ENCODE measurements at places on chromosomes 3 and 15. TPM values are rescaled to one million over a fixed set of nuclear protein-coding genes. Genes with fewer than 3 reads are reported as not detected.
A peak's percentile ranks its signal among the peaks of the same experiment; 100 is the strongest.

Gene DNAJC19
- 69.2 TPM for total RNA-seq

Gene C3orf85
- total RNA-seq = not detected

Gene NTRK3
- total RNA-seq = 13.0 TPM

Gene CRYGS
- total RNA-seq = 1.5 TPM

Gene NPTN
- 282 TPM for total RNA-seq

Gene PTX3
- total RNA-seq = 3.9 TPM

Gene GRIP2
- total RNA-seq = 0.68 TPM

Gene UQCC5
- 2.1 TPM for total RNA-seq

Gene LARP6
- total RNA-seq = 22.5 TPM

DNA sequence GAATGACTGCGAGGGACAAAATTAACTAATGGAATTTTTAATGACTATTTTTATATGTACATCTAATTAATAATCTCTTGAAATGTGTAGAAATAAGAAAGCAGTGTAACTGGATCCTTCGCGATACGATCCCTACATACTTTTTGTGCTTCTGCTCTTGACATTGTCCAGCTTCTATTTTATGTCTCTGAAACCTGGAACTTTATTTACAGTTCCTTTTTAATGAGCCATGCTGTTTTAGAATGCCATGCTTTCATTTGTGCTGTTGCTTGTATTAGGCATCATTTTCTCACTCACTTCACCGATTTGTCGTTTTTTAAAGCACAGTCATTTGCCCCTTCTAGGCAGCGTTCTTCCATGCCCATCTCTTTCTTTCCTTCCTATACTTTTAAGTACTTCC is 301.3 kb downstream of the EDEM1 start:
- no peak overlapping the region for H3K4me3 ChIP-seq
- no peaks in the 10 kb centered on the region for H3K4me1 ChIP-seq
- H3K36me3 ChIP-seq = no peaks in the 10 kb centered on the region
- H3K27me3 ChIP-seq = no peaks in the 10 kb centered on the region

DNA sequence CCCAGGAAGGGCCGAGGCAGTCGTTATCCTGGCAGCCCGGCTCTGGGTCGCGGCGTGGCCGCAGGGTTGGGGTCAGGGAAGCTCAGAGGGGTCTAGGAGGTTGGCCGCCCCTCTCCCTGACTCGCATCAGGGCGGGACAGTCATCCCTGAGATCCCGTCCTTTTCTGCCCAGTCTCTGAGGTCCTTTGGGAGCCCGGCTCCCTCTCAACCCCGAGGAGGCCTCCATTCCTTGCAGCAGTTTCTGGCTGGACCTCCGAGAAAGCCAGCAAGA is 495 bp downstream of the HYAL2 start:
- H3K4me1 ChIP-seq = no peaks in the 10 kb centered on the region
- peak overlapping the region; percentile 84 for H3K4me3 ChIP-seq
- H3K27ac ChIP-seq = peak overlapping the region; percentile 92
- no peaks in the 10 kb centered on the region for H3K27me3 ChIP-seq
- peaks cover 48% of the 10 kb centered on the region for H3K36me3 ChIP-seq

- peak overlapping the region; percentile 60 for H3K4me3 ChIP-seq
- no peak for DNase-seq
- peak overlapping the region; percentile 24 for H3K27ac ChIP-seq
- peaks cover 17% of the 10 kb centered on the region for H3K4me1 ChIP-seq
- no peaks in the 10 kb centered on the region for H3K36me3 ChIP-seq
- no peaks in the 10 kb centered on the region for H3K27me3 ChIP-seq
Observed at GRCh38 chr15:40511093-40511471, 40.3 kb downstream of the CHST14 start.

- H3K27ac ChIP-seq = no peak overlapping the region
- DNase-seq = no peak
- no peaks in the 10 kb centered on the region for H3K27me3 ChIP-seq
- H3K36me3 ChIP-seq = no peaks in the 10 kb centered on the region
- no peak overlapping the region for H3K4me3 ChIP-seq
Observed at GRCh38 chr3:179750720-179751328, 98.0 kb downstream of the USP13 start.

DNA sequence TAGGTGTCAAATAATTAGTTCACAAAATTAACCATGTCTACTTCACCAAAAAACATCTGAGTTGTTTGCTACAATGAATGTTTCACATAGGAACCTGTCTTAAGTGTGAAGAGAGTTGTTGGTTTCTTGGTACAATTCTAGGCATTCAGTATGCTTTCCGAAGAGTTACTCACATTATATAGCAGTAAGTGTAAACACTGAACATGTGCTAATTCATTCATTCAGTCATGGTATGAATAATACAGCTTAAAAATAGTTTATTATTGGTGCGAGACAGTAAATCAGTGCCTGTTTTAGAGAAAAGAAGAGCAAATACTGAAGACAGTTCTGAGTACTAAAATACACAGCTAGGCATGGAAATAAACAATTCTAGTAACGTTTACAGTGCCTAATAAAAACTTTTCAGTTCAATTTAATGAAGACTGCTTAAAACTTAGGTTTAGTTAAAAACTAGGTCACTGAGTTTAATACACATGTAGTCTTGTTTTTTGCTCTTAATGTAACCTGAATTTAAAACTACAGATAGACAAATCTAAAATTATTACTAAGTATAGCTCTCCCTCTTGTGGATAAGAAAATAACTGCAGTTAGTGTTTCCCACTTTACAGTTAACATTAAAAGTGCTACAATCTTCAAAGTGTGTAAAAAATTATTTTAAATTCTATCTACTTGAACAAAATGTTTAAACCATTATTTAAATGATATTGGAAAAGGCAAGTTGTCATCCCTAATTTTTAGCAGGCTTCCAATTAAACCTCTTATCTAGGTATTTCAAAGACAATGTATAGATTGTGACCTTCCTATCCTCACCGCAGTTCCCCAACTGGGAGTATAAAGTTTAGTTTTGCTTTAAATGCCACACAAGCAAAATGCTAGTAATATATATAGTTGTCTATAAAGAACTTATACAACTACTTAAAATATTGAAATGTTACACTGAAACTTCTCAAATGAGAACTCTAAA is 20.1 kb upstream of the ZCWPW2 start:
- H3K4me1 ChIP-seq = no peaks in the 10 kb centered on the region
- H3K4me3 ChIP-seq = no peak overlapping the region
- H3K36me3 ChIP-seq = peaks cover 5% of the 10 kb centered on the region
- DNase-seq = no peak

GRCh38 chr15:57665939-57666338 is 40.6 kb upstream of the POLR2M start:
- H3K4me1 ChIP-seq = no peaks in the 10 kb centered on the region
- no peak overlapping the region for H3K27ac ChIP-seq
- no peak overlapping the region for H3K4me3 ChIP-seq
- no peaks in the 10 kb centered on the region for H3K36me3 ChIP-seq
- no peak for DNase-seq
- no peaks in the 10 kb centered on the region for H3K27me3 ChIP-seq

GRCh38 chr3:128794770-128795649 is 69.0 kb downstream of the RAB7A start:
- peak overlapping the region; percentile 63 for H3K27ac ChIP-seq
- DNase-seq = peak; percentile 71
- H3K4me3 ChIP-seq = no peak overlapping the region
- peaks cover 9% of the 10 kb centered on the region for H3K36me3 ChIP-seq
- H3K27me3 ChIP-seq = no peaks in the 10 kb centered on the region
- peaks cover 24% of the 10 kb centered on the region for H3K4me1 ChIP-seq

DNA sequence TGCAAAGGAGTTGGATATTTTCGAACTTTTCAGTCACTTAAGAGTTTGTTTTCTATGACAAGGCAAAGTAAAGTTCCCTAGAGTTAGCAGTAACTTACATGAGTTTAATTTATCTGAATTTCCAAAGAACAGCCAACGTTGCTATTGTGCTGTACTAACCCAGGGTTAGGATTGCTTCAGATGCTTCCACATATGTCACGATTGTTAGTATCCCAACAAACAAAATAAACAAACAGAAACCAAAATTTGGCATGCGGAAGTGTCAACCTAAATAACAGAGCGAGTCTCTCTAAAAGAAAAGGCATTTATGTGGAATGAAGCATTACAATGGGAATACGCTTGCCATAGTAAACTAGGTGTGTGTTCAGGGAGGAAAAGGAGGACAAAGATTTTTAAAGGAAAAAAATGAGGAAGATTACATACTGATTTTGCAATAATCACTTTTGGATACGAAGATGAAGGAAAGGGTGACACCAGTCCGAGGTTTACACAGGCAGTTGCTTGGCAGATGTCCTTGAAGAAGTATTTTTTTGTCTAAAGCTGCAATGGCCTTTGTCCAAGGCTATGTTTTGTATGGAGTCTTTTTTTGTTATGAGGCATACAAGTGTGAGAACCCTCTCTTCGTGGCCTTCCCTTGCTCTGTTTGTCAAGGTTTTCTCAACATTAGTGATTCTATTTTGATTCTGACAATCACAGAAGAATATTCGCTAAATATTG is 267.9 kb downstream of the GABRG3 start:
- H3K4me1 ChIP-seq = no peaks in the 10 kb centered on the region
- DNase-seq = no peak
- no peak overlapping the region for H3K4me3 ChIP-seq
- H3K27ac ChIP-seq = no peak overlapping the region
- H3K27me3 ChIP-seq = no peaks in the 10 kb centered on the region

DNA sequence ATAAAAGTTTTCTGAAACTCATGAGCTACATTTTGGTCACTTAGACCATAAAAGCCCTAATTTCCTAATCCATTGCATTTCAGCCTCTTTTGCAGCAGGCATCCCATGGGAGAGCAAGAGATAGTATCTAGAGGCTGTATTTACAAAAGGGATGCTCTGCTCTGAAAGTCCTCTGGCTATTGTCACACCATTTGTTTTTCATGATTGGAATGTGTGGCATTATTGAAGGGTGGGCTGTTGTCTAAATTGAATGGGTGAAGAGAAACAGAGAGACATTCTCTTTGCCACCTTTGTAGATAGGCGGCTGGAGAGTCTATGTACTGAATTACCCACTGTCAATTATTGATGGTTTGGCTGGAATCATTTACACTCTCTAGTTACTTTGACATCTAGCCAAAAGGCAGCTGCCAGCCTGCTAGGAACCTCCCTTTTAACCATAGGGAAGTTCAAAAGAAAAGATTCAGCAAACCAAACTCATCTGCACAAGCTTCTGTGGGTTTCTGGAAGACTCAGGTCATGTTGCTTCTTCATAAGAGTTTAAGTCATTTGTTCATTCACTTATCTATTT is 89.8 kb upstream of the RARB start:
- H3K4me3 ChIP-seq = no peak overlapping the region
- H3K4me1 ChIP-seq = no peaks in the 10 kb centered on the region

DNA sequence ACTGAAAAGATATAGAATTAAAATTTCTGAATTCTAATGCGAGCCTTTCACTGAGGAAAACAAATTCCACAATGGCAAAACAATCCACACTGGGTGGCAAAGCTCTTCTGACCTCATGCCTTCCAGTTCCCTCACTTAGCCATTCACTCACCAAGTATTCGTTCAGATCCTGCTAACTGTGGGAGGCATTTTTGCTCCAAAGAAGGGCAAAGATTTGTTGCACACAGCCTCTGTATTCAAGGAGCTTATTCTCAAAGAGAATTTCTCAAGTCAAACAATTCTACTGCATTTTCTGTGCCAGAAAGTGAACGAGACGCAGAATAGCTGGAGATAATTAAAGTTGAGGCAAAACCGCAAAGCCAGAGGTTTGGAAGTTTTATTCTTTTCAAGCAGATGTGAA is 77.3 kb downstream of the CPNE4 start:
- no peaks in the 10 kb centered on the region for H3K27me3 ChIP-seq
- no peak overlapping the region for H3K4me3 ChIP-seq
- H3K4me1 ChIP-seq = no peaks in the 10 kb centered on the region
- no peaks in the 10 kb centered on the region for H3K36me3 ChIP-seq
- DNase-seq = no peak

DNA sequence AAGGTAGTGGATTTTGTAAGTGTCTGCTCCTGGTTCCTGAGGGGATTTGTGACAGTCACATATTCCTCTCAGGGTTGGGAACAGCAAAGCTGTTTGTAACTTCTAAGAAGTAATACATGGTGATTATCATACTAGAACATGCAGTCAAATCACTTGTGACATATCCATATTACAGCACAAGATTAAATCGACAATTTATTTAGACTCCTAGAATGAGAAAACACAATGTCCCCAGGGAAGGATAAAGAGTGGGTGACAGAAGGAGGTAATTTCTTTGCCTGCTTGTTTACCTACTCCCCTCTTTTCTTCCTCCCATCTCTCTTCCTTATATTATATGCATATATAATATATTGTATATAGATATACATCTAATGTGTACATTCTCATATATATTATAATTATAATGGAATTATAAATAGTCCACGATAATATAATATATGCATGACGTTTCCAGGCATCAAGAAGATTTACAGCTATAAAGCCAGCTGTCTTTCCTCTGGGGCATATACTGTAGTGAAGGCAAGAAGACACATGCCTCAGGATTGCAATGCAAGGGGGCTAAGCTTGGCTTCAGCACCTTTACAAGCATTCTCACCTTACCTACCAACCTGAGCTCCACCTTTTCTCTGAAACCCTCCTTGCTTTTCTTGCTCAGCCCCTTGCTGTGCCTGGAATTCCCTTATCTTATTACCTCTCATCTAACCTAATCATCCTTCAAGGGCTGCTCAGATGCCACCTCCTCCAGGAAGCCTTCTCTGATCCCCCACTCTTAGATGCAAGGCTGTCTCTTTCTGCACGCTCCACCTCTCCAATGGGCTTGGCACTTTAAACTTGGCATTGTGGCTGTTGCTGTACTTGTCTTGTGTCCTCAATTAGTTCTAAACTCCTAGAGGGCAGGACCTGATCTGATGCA is 73.1 kb upstream of the PIAS1 start:
- H3K36me3 ChIP-seq = no peaks in the 10 kb centered on the region
- H3K4me1 ChIP-seq = no peaks in the 10 kb centered on the region
- no peaks in the 10 kb centered on the region for H3K27me3 ChIP-seq
- H3K27ac ChIP-seq = no peak overlapping the region

DNA sequence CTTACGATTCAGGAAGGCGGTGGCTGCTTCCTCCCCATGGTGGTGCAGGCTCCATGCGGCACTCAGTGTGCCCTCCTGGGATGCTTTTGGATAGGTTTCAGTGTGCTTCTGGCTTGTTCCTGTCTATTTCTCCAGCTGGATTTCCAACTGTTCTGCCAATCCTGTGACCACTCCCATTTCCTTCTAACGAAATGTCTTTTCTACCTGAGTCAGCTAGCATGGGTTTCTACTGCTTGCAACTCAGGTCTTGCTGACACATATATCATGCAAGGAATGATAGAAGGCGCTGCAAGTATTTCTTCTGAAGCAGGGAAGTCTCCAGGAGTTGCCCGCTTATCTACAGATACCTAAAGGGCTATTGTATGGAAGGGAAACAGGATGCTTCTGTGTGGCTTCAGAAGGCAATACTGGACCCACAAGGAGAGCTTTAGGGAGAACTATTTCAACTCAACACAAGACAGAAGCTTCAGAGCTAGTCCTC is 244.4 kb downstream of the OPA1 start:
- H3K27ac ChIP-seq = no peak overlapping the region
- peaks cover 4% of the 10 kb centered on the region for H3K4me1 ChIP-seq
- no peak for DNase-seq
- no peak overlapping the region for H3K4me3 ChIP-seq
- no peaks in the 10 kb centered on the region for H3K27me3 ChIP-seq
- no peaks in the 10 kb centered on the region for H3K36me3 ChIP-seq

DNA sequence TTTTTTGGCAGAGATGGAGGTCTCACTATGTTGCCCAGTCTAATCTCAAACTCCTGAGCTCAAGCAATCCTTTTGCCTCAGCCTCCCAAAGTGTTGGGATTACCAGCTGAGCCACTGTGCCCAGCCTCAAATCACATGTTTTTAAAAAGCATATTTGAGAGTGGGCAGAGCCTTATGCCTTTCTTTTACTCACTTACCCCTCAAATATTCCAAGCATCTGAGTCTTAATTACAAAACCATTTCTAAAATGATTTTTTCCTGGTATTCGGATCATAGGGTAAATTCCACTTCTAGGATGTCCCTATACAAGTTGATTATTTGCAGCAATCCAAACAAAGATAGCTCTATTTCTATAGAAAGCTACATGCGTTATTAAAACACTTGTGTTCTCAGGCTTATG is 106.1 kb downstream of the RFTN1 start:
- no peaks in the 10 kb centered on the region for H3K4me1 ChIP-seq
- H3K27ac ChIP-seq = no peak overlapping the region
- DNase-seq = no peak

All from sigmoid colon (tissue), 7 donors.